ENCODE measurements at places on chromosomes 13 and 19.

GRCh38 chr13:109344552-109345157 lies 441.7 kb downstream of the IRS2 start:
- no peak for DNase-seq

DNA sequence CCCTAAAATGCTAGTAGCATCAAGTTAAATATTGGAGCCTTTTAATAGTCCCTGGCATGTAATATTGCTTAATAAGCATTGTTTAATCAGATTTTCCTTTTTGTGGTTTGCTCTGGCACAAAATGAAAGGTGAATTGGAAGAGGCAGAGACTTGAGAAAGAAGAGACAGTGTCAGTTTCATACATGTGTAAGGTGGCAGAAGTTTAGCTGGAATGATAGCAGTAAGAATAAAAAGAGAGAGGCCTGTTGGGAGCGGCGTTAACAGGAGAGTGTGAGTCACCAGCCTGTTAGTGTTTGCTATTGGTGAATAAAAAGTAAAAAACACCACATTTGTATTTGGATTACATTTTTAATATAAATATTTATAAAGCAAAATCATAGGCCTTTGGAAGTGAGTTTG lies 145.3 kb downstream of the PDS5B start:
- no peak for DNase-seq

- DNase-seq = no peak
Measured at GRCh38 chr19:35419046-35419445, 29.0 kb upstream of the FFAR2 start.

- no peak for DNase-seq
Measured at GRCh38 chr19:16249826-16250404, 52.2 kb downstream of the AP1M1 start.

GRCh38 chr13:97403893-97404750 lies 29.8 kb upstream of the RAP2A start:
- no peak for DNase-seq

GRCh38 chr13:111363591-111363990 lies 43.1 kb downstream of the TEX29 start:
- DNase-seq = no peak

DNA sequence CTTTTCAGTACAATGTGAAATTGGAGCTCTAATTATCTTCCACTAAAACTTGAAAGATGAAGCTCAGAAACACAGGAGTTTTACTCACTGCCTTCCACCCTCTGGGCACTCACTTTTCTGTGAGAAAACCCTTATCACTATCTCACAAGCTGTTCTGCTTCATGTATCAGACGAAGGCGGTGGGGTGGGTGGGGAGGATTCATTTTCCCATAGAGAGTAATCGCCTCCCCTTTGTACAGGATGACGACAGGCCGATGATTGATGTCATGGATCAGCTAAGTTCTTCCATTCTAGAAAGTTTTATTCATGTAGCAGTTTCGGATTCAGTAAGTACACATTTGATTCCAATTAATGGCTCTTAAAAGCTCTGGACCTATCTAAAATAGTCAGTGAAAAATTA lies 139.9 kb downstream of the ZAR1L start:
- DNase-seq = no peak

DNA sequence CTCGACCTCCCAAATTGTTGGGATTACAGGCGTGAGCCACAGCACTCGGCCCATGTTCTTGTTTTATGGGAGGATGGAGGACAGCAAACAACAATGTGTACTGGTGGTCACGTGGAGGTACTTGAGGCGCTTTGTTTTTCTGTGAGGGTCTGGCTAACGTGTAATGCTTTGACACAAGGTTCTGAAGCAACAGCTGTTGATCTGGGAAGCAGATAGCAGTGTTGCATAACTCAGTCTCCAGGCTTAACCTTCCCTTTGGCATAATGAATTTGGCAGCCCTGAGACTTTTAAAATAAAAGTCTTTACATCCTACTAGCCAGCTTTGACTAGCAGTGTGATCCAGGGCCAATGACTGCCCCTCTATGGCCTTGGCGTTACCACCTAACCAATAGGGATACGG lies 6.9 kb upstream of the ZNF580 start:
- no peak for DNase-seq

DNA sequence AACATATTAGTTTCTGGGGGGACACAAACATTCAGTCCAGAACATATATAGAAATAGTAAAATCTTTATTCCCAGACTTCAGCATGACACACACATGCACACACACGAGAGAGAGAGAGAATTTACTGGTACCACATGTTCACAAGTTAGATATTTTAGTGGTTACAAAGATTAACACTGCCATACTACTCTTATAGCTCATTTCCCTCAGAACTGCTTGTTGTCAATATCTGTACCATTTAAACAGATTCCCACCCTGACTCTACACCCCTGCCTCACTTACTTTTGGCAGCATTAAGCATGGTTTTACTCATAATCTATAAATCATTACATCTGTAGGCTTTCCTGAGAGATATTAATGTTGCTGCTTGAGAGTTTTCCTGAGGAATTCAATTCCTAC lies 524.7 kb upstream of the HTR2A start:
- no peak for DNase-seq

DNA sequence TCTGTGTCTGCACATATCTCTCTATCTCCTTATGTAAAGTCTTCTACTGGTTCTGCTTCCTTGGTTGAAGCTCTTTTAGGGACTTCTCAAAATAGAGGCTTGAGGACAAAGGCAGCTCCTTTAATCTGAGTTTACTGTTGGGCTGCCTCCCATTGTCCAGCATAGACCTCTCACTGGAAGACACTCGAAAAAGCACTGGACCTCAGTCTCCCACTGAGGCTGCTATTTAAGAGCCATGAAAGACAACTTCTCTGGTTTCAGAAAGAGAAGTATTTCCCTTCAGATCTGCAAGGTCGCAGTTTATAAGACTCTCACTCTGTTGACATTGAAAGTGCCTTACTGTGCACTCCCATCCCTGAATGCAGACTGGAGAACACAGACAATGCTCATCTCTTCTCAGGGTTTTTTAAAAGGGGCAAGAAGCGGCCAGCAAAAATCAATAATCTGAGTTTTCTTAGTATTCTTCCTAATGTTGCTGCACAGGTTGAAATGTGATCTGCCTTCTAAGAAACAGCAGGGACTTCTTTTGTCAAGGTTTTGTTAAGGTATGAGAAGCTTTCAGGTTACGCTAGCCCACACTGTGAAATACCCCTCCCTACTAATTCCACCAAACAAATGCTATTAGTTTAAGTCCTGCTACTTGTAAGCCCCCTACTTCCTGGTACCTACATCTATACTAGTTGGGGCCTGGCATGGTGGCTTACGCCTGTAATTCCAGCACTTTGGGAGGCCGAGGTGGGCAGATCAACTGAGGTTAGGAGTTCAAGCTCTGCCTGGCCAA lies 450.0 kb upstream of the SLC10A2 start:
- DNase-seq = no peak

- DNase-seq = no peak
Measured at GRCh38 chr19:3316659-3317207, 49.6 kb upstream of the NFIC start.

GRCh38 chr13:97321101-97321500 lies 99.0 kb downstream of the MBNL2 start:
- no peak for DNase-seq

GRCh38 chr13:111485491-111486250 lies 165.2 kb downstream of the TEX29 start:
- no peak for DNase-seq

- DNase-seq = no peak
Measured at GRCh38 chr13:113628291-113629270, 29.4 kb downstream of the ATP4B start.

GRCh38 chr19:51794885-51795490 lies at the start of gene FPR3:
TSS of gene FPR3 (plus strand) at chr19:51795157. CDS start at chr19:51823749, 28,592 bp downstream.
- DNase-seq = no peak
